GM03348 (cell line): ENCODE measurements at places on chromosomes 1 and 21.
A peak's percentile ranks its signal among the peaks of the same experiment; 100 is the strongest.

DNA sequence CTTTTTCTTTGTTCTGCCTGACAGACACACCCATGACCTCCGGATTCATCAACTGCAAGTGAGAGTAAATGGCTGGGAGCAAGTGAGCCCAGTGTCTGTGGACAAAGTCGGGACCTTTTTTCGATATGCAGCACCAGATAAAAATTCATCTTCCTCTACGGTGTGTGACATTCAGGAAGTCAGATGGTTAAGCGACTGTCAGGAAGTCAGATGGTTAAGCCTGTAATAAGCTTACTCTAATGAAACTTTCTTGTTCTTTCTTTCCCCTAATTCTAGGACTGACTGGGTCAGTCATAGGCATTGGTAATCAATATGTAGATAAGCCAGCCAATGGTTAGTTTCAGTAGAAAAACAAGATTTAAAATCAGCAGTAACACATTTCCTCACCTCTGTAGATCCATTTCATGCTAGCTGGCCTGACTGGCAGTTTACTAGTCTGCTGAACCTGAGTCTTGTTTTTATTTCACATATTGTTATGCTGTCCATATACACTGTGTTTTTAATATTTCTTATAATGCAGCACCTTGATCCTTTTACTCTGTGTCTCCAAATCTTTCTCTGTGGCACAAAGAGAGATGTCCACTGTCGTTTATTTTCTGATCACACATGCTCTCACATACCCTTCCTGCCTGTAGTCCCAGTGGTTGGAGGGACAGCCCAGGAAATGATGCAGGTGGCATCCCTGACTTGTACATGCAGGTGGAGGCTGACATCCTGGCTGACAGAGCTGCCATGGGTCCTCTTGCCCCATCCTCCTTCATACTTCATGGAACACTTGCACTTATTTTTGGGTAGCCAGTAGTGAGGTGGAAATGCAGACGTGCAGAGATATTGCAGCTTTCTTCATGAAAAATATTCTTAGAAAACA is 115.8 kb downstream of the VPS13D start:
- DNase-seq, result no peak

DNA sequence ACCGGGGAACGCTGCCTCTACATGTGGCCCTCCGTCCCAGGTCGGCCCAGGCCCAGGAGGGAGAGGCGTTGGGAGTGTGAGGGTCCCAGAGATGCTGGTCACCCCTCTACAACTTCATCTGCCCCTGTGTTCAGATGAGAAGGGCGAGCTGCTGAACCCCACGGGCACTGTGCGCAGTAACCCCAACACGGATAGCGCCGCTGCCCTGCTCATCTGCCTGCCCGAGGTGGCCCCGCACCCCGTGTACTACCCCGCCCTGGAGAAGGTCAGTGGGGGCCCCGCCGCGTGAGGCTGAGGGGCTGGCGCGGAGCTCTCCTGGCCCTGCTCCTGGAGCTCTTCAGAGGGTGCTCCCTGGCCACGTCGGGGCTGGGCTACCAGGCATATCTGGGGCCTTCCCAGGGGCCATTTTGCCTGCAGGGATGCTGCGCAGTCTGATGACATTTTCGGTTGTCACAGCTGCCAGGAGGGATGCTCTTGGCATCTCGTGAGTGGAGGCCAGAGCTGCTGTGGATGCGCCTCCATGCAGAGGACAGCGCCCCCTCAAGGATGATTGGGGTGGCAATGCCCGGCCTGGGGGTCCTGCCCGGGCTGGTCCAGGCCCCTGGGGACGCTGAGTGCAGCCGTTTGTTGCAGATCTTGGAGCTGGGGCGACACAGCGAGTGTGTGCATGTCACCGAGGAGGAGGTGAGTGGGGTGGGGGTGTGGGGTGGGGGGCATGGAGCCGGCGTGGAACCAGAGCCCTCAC is 68.6 kb downstream of the PIK3CD start:
- no peak for DNase-seq

- DNase-seq, result no peak
Measured at GRCh38 chr1:5686925-5687706, 305.1 kb downstream of the NPHP4 start.

GRCh38 chr1:234683861-234684632 is 74.1 kb upstream of the IRF2BP2 start:
- peak; percentile 78 for DNase-seq

GRCh38 chr1:94048413-94049164 is 72.4 kb downstream of the ABCA4 start:
- DNase-seq, result peak; percentile 73

DNA sequence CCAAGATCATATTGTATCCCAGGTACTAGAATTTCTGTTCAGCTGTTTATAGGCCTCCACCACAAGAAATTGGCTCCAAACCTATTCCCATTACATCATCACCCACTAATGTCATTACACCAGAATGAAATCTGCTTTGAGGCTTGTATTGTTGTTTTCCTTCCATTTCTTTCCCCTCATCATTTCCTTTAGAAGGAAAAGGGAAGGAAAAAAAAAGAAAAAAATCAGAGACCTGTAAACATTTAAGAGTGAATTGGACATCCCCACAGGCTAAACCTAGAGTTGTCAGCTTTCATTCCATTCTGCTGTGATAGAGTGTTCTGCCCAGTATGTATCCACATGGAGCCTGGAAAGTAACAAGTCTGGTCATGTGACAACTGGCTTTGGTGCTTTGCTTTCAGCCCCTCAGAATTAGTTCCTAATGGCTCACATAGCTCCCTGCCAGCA is 44.6 kb downstream of the NFYC start:
- DNase-seq, result peak; percentile 28

- DNase-seq, result no peak
Measured at GRCh38 chr1:202531472-202531811, 178.8 kb downstream of the SYT2 start.

GRCh38 chr1:180515857-180516388 is 13.5 kb upstream of the ACBD6 start:
- peak; percentile 84 for DNase-seq

GRCh38 chr1:165152727-165153126 is 203.8 kb downstream of the LMX1A start:
- no peak for DNase-seq

GRCh38 chr1:222919478-222919865 is 104.6 kb downstream of the DISP1 start:
- no peak for DNase-seq

DNA sequence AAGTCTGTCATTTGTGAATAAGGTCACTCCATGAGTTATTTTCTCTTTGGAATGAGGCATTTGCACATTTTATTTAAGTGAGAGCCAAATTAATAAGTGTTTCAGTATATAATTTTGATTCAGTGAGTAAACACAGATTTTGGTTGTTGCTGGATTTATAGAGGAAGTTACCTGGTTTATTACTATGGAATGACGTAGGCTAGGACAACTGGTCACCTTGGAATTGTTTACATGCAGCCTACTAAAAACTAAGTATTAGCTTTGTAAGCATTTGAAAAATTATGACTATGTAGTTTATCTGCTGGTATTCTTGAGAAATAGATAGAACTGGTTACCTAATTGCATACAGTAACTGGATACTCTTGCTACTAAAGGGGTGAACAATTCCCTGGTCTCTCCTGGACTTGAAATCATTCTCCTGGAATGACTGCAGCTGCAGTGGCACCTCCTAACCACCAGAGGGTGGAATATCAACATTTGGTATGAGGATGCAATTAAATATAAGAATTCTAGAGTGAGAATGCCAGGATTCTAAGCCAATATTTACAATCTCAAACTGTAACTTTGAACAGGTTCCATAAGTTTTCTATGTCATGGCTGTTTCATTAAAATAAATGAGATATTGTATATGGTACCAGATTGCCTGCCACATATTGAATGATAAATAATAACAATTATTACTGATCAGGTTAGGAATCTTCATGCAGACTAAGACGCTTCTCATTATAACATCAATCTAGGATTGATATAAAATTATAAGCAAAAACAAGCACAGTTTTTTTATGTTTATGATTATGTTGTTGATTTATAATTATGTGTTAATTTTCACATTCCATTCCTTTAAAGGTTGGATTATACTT is 3.5 kb upstream of the KRTAP27-1 start:
- peak; percentile 43 for DNase-seq

DNA sequence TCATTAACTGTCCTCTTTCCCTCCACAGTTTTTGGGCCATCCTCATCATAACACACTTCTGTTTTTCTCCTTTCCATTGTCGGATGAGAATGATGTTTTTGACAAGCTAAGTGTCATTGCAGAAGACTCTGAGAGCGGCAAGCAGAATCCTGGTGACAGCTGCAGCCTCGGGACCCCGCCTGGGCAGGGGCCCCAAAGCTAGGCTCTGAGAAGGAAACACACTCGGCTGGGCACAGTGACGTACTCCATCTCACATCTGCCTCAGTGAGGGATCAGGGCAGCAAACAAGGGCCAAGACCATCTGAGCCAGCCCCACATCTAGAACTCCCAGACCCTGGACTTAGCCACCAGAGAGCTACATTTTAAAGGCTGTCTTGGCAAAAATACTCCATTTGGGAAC is 28.6 kb upstream of the IFNAR1 start:
- DNase-seq, result no peak

GRCh38 chr1:59007820-59008598 is 224.2 kb upstream of the JUN start:
- DNase-seq, result no peak

DNA sequence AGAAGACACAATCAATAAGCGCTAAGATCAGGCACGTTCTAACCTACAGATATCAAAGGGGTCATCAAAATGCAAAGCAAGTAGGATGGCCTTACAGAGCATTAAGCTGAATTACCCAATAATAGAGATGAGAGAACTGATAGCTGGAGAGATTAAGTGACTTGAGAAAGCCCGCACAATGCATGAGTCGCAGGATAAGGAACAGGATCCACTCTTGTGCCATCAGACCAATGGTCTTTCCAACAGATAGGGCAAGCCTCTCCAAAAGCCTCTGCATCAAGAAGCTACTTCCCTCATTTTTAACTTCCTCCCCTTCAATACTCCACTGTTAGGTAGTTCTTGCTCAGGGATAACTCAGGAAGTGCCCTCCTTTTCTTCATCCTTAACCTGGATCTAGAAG is 2.6 kb downstream of the CHML start:
- DNase-seq, result no peak

GRCh38 chr1:6330410-6330911 is 63.1 kb downstream of the ACOT7 start:
- peak; percentile 90 for DNase-seq

DNA sequence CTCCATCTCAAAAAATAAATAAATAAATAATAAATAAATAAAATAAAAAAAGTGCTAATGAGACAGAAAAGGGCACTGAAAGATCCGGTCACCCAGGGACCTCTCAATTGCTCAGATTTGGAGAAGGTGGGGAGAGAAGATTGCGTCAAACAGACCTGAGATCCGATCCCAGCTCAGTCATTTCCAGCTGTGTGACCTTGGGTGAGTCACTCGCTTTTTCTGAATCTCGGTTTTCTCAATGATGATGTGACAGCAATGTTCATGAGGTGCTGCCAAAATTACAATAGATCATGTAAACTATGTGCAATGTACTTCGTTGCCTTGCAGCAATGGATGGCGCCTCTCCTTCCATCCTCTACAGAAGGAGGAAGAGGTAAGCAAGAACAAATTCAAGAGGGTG is 11.1 kb upstream of the MEF2D start:
- no peak for DNase-seq

DNA sequence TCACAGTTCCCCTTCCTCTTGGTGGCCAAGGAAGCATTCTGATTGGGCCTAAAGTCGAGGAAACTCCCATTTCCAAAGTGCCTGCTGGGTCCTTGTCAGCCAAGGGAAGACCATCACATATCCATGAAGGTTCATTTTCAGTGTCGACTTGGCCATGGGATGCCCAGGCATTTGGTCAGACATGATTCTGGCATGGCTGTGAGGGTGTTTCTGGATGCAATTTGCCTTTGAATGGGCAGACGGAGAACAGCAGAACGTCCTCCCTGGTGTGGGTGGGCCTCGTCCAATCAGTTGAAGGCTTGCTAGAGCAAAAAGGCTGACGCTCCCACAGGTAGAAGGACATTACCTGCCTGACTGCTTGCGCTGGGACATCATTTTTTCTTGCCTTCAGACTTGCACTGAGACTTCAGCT is 48.3 kb upstream of the LBR start:
- DNase-seq, result no peak

DNA sequence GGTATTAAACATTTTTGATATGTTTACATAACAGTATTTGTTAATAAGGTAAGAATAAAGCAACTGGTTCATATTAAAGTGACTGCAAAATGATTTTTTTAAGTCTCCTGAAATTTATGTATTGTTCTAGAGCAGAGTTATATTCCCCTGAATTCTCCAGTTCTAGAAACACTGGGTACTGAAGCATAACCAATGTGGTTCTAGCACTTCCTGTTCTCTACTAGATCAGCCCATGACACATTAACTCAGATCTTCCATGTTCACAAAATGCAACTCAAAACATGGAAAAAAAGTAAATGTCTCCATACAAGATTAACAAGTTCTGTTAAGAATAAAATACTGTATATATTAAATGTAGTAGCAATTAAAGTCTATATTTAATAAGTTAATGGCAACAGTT is 3.9 kb downstream of the NEGR1 start:
- DNase-seq, result no peak

DNA sequence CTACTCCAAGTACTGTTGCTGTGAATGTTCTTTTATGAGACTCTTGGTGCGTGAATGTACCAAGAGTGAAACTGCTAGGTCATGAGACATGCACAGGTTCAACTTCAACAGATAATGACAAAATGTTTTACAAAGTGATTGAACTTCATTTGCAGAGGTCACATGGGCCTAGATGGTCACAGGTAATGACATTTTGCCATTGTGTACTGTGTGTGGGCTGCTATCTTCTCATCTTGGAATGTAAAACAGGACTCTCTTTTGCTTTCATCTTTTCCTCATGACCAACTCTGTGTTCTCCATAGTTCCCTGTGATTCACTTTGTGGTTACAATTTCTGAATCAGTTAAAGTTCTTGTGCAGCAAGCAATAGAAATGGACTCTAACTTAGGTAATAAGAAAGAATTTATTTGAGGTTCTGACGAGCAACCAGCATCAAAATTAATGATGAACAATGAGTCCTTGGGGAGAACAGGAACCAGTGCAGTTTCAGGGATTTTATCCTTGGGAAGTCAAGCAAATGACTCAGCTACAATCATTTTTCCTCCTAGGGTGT is 16.2 kb upstream of the TSNAX start:
- peak; percentile 57 for DNase-seq

GRCh38 chr1:178388418-178389145 is 108.2 kb downstream of the CLEC20A start:
- DNase-seq, result peak; percentile 37

- peak; percentile 56 for DNase-seq
Measured at GRCh38 chr1:93993731-93994130, 84.5 kb upstream of the GCLM start.

DNA sequence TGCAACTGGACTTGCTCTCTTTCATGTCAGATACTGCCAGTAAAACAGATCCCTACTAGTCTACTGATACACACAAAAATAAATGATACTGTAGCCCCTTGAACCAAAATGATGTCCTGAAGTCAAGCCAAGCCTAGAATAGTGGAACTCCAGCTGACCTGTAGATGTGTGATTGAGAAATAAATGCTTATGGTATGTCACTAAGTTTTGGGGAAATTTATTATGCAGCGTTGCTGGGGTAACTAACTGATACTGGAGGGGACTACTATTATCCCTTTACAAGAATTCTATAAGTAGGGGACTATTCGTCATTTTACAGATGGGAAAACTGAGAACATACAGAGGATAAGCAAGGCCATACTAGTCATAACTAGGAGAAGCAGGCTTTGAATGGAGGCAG is 55.6 kb downstream of the RPL5 start:
- no peak for DNase-seq

GRCh38 chr1:75245239-75245638 is 111.1 kb downstream of the LHX8 start:
- no peak for DNase-seq
